ENCODE measurements at places on chromosomes 11 and 22.

GRCh38 chr22:49193348-49193747, 634.3 kb downstream of the BRD1 start:
- no peak for DNase-seq

GRCh38 chr11:95898782-95899181, 25.1 kb downstream of the MTMR2 start:
- DNase-seq = no peak

- peak; percentile 93 for DNase-seq
Measured at GRCh38 chr11:35943713-35944502, at the start of gene LDLRAD3. TSS of gene LDLRAD3 (plus strand) at chr11:35944062. CDS start at chr11:35944099, 37 bp downstream.

- peak; percentile 50 for DNase-seq
Measured at GRCh38 chr11:106021181-106021966, 666 bp downstream of the MSANTD4 start.

- peak; percentile 56 for DNase-seq
Measured at GRCh38 chr11:122711831-122712381, 56.4 kb downstream of the UBASH3B start.

DNA sequence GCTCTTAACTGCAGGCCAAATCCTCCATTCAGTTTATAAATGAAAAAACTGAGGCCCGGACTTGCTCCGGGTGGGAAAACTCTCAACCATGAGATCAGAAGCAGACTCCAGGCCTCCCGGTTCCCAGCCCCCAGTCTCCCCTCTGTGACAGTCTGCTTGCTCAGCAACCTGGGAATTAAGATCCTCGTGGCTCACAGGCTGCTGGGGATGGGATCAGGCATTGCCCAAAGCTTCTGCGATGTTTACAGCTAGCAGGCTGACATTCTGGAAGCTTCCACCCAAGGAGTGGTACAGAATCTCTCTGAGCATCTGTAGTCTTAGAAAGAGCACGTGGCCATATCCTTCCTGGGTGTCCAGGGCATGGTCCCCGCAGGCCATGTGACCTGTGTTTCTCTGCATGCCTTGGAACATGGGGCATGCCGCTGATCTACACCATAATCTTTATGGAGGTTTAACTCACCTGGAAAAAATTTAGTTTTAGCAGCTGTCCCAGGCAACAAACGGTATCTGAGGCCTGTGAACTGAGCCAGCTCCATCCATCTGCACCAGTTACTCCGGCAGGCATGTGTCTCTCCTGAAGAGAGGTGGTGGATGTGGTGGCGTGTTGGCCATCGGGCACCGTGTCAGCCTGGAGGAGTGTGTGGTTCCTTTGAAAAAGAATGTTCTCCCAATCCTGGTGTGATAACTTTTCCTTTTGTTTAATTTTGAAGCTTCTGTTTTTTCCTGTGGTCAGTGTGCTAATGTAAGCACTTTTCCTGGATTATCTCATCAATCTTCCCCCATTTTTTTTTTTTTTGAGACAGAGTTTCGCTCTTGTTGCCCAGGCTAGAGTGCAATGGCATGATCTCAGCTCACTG, 7.9 kb downstream of the FBLN1 start:
- DNase-seq = no peak

DNA sequence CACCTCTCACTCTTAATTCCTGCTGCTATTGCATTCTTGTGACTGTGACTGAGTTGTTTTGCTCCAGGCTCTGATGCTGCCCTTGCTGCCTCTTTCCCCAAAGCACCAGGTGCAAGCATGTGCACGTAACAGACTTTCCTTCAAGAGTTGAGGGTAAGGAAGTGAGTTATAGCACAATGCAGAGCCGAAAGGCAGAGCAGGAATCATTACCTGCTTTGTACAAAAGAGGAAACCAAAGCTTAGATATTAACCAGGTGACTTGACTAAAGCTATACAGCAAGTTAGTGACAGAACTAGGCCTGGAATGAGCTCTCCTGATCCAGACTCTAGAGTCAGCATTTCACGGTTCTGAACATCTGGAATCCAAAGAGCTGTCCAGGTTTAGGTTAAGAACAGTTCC, 33.6 kb downstream of the NEU3 start:
- DNase-seq = no peak

- DNase-seq = no peak
Measured at GRCh38 chr11:18804199-18804999, 12.8 kb upstream of the PTPN5 start.

- DNase-seq = no peak
Measured at GRCh38 chr11:99682646-99683045, 661.9 kb downstream of the CNTN5 start.

DNA sequence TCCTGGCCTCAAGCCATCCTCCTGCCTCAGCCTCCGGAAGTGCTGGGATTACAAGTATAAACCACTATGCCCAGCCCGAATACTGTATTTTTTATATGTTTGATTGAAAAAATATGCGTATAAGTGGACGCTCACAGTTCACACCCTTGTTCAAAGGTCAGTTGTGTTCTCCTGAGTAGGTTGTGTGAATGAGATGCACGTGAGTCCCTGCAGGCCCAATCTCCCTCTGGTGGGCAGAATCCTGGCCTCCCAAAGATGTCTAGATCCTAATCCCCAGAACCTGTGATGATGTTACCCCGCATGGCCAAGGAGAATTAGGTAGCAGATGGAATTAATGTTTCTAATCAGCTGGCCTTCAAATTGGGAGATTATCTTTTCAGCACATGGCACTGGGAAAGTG, 41.9 kb downstream of the CTTN start:
- DNase-seq = no peak

- DNase-seq = no peak
Measured at GRCh38 chr11:1672613-1673350, 24.2 kb upstream of the KRTAP5-6 start.

- DNase-seq = no peak
Measured at GRCh38 chr11:87022738-87023137, 15.0 kb upstream of the TMEM135 start.

- no peak for DNase-seq
Measured at GRCh38 chr22:23574371-23574811, 5.7 kb downstream of the IGLL1 start.

DNA sequence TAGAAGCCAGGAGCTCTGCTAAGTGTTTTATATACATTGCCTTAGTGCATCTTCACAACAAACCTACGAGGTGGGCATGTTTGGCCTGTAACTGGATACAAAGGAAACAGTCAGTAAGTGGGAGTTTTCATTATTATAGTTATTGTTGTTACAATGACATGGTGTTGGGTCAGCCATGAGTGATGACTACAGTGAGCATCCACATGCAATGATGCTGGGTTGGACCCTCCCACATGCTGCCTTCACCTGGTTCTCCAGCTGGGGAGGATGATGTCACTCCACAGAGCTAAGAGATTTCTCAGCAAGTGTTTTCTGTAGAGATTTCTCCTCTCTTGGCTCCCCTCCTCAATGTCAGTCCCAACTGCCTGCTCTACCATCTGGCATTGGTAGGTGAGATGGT, 59.3 kb downstream of the EHF start:
- DNase-seq = no peak

DNA sequence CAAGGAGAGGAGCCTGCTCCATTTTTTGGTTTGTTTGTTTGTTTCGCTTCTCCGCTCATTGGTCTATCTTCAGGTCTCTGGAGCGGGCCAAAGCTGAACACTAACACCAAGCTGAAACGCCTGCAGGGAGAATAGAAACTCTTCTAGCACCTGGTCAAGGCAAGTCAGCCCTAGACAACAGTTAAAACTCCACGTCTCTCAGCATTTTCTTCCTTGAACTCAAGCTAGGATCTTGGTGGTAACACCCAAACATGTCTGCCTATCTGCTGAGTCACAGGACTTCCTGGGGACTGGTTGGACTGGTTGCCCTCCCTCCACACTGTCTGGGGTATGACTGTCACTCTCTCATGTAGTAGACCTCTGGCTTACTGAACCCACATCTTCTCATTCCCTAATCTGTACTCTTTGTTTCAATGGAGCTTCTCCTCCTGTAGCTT, 23.9 kb upstream of the RBFOX2 start:
- DNase-seq = peak; percentile 42

- DNase-seq = peak; percentile 76
Measured at GRCh38 chr11:73330569-73331093, 22.6 kb downstream of the ARHGEF17 start.

DNA sequence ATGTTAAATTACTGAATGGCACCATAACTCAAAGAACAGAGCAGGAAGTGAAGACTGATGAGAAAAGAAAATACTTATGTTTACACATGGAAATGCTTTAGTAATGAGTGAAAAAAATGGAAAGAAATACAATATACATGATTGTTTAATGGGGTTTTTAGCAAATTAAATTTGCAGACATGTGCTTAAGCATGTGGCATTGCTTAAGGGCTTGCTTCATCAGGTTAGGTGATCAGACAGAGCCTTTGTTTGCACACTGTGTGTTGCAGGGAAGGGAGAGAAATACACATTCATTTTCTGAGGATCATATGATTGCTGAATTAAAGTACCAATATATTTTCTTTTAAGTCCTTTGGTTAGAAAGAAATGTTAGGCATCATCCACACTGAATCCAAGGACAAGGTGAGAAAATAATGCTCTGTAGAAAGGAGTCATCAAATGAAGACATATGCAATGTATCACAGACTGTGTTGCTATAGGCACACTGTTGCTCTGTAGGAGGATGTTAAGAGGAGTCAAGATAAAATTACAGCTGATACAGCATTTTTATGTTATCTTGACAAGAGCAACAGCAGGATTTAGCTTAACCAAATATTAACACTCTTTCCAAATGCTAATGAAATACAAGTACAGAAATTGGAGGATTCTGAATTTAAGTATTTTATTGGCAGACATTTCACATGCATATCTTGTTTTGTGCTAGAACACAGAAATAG, 23.4 kb upstream of the ARHGAP20 start:
- DNase-seq = no peak

- DNase-seq = no peak
Measured at GRCh38 chr22:19673660-19674059, 40.6 kb upstream of the SEPTIN5 start.

DNA sequence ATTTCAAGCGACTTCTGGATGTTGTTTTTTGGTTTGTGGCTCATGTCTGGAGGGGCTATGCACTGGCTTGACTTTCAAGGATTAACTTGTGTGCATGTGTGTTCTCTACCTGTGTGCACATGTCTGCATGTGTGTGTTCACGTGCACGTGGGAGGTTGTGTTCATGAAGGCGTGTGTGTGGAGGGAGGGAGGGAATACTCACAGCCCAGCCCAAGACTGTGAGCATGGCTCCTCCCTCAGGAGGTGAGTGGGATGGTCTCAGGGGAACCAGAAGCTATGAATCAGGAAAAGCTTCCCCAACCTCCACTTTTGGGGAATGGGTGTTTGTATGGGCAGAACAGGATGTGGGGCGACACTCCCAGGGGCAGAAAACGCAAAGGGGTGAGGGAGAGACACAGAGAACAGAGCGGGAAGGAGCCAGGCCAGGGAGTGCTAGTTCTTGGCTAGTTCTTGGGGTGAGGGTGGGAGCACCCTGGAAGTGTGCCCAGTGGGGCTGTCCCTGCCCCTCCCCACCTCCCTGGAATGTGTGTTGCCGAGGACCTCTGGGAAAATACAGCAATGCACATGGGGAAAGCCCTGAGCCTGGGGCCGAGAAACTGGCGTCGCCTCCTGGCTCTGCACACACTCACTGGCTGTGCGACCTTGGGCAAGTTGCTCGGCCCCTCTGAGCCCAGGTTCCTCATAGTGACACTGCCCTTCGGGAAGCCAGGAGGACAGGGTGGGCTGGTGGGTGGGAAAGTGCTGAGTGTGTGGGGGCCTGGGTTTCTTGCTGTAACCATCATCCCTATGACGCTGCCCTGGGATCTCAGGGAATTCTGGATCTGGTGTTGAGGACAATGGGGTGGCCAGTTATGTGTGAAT, 16.9 kb upstream of the ALX4 start:
- no peak for DNase-seq

DNA sequence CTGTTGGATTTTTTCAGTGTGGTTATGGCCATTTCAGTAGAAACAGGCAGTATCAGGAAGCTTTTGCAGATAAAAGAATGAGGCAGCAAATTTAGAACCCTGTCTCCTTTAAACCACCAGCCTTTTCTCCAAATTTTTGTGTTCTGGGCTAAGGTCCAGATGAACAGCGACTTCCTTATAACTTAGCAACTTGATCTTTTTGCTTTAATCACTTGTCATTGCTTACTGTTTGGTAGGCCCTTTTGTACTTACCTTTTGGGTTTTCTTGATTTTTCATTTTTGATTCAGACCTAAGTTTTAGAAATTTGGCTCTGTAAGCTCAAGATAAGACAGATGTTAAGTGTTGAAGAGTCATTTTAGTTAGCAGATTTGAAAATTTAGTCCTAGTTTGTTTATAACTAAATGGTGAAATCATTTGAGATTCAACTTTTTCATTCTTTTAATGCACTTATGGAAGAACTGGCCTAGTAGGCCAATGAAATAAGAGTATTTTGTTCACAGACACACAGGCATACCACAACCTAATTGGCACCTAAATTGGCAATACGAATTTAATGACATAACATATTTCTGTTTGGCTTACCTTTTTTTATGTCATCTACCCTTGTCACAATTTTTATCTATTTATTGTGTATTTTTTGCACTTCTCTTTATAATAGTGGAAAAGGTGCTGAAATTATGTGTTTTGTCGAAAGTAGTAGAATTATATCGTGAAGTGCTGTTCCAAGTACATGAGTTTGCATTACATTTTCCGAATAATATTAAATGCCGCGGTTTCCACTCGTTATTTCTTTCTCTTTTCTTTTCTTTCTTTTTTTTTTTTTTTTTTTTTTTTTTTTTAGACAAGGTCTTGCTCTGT, 2.1 kb downstream of the RTN3 start:
- no peak for DNase-seq

DNA sequence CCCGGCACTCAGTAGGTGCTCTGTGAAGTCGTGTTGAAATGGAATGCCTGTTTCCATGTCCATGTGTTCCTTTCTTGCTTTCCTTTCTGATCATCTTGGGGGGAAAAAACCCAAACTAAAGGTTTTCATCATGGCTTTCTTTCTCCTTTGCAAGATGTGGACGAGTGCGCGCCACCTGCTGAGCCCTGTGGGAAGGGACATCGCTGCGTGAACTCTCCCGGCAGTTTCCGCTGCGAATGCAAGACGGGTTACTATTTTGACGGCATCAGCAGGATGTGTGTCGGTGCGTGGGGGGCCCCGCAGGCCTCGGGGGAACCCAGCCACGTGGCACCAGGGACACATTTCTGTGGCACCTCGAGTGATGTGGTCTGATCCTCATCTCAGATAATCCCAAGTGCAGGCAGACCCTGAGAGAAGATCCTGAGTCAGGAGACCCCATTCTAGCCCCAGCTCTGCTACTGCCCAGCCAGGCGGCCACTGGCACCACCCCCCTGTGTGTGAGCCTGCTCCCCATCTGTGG, 39.4 kb downstream of the FBLN1 start:
- no peak for DNase-seq

DNA sequence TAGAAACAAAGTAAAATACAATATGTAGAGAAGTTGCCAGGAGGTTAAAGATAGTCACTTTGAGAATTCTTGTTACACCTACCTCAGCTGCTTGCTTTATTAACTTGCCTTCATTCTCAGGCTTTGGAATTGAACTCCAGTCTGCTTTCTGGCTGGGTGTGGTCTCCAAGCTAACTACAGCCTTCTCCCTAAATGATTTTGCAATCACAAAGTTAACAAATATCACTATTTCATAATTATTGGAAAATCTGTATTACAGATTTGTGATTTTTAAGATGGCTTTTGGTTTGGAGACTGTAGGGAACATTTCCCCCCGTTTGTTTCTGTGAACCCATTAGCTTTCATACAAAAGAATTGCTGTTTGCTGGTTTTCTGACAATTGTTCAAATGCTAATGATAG, 2.2 kb downstream of the PLAAT5 start:
- DNase-seq = no peak

- DNase-seq = no peak
Measured at GRCh38 chr11:10628508-10629236, 60.2 kb upstream of the LYVE1 start.

GRCh38 chr22:37870273-37870672, 21.1 kb downstream of the EIF3L start:
- peak; percentile 50 for DNase-seq
